ENCODE measurements at places on chromosomes 7 and 10.

DNA sequence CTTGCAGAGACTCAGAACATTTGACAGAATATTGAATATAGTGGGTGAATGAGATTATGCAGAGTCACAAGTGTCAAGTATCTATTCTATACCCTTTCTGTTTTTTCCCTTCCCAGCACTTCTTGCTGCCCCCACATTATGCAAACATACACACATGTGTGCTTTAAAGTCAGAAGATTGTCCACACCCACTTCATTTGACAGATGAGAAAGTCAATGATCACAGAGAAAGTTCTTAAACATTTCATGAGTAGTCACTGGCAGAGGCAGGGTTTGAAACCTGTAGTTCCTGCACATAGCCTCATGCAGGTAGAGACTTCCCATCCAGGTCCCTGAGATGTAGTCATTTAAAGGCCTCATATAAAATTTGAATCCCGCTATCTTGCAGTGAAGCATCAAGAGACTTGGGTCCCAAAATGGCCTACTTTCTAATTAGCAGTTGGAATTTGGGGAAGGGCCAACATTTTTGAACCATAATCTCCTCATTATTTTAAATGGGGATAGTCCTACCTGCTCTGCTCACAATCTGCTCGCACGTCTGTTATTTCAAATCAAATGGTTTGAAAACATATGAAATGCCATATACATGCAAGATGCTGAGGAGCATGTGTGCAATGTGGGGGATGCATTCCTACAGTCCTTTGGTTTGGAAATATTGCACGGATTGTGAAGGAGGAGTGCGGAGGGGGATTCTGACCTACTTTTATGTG lies 217.8 kb downstream of the STK31 start:
- no peak for DNase-seq

DNA sequence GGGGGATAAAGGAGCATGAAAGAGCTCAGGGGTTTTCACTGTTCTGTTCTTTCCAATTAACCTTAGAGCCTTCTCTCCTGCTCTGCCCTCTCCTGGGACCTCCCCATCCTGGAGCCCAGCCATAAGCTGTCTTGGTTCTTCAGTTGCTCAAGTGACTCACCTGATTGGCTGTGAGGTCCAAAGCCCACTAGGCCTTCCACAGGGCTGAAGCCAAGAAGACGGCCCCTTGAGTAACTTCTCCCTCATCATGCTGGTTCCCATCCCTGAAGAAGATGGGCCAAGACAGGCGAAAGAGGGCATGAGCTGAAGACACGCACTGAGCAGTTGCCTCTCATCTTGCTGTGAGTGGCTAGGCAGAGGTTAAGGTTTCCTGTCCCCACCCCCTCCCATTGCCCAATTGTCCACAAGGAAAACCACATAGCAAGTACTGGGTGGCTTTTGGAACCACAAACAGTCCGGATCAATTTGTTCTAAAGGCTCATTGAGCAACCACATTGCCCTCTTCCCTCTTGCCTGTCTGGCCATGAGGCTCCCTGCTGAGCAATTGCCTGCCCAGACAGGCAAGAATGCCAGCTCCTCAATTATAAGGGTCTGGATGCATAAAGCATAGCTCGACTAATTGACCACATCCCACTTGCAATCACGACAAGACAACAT lies 43.9 kb upstream of the GPAM start:
- no peak for DNase-seq

- DNase-seq, result no peak
Observed at GRCh38 chr7:66399566-66399965, 194.4 kb downstream of the TPST1 start.

GRCh38 chr10:95234951-95235350 lies 40.9 kb downstream of the ACSM6 start:
- DNase-seq, result no peak

DNA sequence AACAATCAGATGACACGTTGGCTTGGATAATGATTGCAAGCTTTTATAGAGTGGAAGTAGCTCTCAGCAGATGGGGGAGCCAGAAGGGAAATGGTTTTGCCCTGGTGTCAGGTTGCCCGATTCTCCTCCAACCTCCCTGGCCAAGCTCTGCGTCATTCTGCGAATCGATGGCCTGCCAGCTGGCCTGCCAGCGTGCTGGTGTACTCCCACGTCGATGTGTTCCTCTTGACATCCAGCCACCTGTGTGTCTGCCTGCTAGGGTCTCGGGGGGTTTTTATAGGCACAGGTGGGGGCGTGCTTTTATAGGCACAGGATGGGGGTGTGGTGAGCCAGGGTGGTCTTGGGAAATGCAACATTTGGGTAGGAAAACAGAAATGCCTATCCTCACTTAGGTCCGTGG lies 4.6 kb downstream of the NET1 start:
- no peak for DNase-seq

GRCh38 chr7:98569691-98570337 lies 47.3 kb upstream of the NPTX2 start:
- DNase-seq, result peak; percentile 49

- DNase-seq, result peak; percentile 53
Observed at GRCh38 chr7:101804967-101805366, 12.5 kb upstream of the CUX1 start.

- peak; percentile 50 for DNase-seq
Observed at GRCh38 chr10:70418229-70418628, 14.3 kb downstream of the EIF4EBP2 start.

DNA sequence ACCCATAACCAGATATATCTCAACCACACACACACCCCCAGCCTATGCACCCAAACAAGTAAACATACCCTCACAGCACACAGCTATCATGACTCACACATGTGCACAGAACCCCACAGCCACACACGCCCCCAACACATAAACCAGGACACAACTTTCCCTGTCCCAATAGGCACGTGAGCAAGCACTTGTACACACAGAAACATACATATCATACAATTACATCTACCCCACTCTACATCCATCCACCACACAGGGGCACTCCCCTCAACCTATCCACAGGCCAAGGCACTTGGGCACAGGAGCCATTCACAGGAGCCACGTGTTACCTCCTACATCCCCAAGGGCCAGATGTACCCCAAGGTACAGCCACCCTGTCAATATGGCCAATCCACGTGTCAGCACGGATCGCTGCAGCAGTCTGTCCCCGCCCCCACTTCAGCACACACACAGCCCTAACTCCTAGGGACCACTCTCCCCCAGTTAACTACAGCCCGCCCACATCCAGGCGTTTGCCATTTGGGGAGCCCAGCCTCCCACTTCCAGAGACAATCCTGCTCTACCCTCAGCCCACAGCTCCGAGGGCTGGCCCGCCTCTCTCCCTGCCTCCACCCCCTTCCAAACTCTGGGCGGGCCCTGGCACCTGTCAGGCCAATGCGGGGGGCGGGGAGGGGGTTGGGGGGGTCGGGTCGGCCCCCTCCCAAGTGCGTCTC lies 163.5 kb downstream of the SH3PXD2A start:
- no peak for DNase-seq

DNA sequence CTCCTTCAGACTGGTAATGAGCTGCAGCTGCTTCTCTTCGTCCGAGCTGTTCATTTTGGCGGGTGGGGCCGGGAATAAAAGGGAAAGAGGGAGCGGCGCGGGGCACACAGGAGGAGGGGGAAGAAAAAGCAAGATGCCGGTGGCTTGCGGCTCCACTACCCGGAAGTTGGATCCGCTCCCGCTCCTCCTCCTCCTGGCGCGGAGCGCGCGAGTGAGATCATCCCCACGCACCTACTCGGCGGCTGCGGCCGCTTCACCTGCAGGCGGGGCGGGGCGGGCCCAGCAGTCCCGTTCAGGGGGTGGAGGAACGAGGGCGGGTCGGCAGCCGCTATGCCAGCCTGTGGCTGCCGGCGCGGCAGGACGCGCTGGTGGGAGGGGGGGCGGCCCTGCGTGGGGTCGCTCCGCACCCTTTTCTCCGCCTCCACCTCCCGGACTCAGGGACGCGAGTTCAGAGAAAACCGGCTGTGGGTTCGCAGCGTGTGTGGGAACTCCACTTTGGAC lies at the start of gene SHTN1:
Gene SHTN1, minus strand, starts transcription at position 162 of the 501 bp plus-strand sequence. Its CDS starts 108 bp downstream, at position 54.
- DNase-seq, result peak; percentile 88

DNA sequence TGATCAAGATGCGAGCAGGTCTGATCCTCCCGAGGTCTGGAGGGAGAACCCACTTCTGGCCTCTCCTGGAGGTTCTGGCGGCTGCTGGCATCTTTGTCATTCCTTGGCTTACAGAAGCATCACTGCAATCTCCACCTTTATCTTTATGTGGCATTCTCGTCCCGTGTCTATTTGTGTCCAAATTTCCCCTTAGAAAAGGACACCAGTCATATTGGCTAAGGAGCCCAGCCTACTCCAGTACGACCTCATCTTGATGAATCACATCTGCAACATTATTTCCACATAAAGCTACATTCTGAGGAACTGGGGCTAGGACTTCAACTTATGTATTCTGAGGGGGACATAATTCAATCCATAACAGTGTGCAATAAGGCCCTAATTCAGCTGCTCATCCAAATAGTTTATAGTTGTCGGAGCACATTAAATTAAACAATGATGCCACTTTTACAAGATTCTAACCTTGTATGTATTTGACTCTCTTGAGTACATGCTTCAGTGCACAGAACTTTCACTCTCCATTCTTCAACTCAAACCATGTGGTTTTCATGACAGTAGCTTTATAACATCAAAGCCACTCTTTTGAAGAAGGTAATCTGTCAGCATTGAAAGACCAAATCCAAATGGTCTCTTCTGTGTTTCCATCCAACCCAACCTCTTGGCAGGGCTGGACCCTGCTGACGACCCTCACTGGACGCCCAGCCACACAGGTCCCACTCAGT lies 86.2 kb upstream of the DDC start:
- no peak for DNase-seq

GRCh38 chr10:33664070-33664469 lies 329.6 kb upstream of the NRP1 start:
- no peak for DNase-seq

DNA sequence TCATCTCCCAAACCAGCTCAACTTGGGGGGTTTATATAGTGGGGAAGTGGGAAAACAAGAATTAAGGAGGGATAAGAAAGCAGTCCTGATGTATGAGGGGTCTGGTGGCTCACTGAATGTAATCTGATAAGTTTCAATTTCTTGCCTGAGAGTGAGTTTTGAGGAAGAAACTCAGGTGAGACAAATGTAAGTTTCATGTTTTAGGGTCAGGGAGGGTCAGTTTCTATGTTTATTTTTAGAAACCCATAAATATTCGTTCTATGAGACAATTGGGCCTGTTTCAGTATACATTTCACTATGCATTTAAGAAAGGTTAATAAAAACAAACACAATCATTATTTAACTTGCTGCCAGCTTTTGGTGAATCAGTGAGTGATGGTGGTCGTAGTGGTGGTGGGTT lies 128.0 kb upstream of the MBL2 start:
- DNase-seq, result no peak

DNA sequence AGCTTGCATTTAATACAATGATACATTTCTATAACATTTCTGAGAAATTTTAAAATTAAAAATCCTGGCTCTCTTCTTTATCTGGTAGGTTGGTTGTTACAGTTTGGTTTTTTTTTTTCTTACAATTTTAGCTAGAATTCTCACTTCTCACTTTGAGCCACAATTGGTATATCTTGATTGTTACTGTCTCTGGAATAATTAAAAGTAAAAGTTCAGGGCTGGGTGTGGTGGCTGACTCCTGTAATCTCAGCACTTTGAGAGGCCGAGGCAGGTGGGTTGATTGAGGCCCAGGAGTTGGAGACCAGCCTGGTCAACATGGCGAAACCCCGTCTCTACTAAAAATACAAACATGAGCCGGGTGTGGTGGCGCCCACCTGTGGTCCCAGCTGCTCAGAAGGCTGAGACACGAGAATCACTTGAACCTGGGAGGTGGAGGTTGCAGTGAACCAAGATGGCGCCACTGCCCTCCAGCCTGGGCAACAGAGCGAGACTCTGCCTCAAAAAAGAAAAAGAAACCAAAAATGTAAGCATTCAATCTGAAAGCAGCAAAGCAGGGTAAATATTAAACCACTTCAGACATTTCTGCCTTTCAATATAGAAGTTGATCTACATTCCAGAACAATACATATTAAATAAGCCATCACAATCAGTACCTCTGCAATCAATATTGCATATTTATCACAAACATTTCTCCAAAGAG lies 88.6 kb upstream of the PFKP start:
- DNase-seq, result no peak

DNA sequence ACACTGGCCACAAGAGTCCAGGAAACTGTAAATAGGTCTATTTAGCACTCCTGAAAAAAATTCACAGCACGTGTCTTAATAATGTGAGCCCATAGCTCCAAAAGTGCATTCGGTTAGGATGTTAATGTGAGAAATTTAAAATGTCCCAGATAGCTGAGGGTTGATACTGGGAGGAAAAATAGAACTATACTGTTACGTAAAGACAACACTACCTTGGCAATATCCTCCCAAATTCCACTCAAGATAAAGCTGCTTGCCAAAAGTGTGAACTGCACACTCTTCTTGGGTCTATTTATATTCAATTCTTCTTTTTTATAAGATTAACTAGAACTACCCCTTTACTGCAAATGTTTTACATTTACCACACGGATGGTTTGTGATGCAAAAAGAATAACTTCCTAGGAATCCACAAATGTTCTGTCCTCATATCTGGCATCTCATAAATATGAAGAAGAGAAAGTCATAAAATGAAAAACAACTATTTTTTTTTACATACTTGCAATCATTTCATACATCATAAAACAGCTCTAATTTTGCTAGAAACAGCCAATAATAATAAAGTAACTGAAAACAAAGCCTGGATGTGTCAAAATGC lies 10.4 kb downstream of the RAB11FIP2 start:
- DNase-seq, result no peak

DNA sequence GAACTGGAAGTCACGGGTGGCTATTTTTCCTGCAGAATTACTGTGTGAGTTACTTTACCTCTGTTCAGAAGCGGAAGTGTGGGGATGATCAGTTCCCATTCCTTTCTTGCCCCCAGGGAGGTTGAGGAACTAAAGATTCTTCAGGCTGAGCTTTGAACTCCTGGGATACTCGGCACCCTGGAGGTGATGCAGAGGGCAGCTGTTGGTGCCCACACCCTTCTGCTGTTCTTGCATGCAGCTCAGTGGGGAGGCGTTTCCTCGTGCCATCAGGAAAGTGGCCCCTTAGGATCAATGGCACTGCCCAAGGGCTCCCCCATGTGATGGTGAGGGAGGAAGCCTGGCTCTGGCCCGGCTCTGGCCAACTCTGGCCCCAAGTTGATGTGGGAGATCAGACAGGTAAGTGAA lies 44.7 kb upstream of the MXI1 start:
- no peak for DNase-seq

DNA sequence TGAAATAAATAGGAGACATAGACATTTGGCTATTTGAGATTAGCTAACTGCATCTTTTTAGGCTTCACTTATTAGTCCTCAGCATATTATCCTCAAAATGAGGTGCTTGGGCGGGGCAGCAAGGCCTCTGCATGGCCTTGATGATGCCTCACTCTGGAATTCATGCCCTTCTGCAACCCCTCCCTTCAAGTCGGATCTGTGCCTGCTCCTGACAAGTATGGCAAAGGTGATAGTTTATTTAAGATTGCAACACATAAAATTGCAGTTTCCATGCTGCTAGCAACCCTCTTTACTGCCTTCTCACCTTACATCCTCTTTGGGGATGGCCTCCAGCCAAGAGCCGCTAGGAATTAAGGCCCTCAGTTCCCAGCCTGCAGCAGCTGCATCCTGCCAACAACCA lies 241.3 kb upstream of the ADARB2 start:
- peak; percentile 1 for DNase-seq

Measured in PC-3 (cell line).